ENCODE measurements at places on chromosomes 16 and 17. TPM values are rescaled to one million over a fixed set of nuclear protein-coding genes. Genes with fewer than 3 reads are reported as not detected.

DNA sequence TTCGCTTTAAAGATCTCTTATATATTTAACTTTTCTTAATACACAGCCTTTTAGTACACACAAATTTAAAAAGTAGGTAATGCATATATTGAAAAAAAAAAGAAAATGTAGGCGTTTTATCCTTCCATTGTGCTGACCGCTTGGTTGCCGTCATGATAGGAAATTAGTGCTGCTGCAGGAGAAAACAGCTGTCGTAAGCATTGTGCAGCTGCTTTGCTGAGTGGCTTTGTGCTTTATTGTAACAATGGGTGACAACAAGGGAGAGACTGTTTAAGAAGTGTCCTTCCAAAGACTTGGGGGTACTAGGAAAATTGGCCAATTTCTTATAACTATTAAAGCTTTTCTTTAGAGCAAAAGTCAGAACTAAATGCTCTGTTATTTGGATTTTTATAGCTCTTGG, 5.0 kb downstream of the HERPUD1 start:
- H3K27me3 ChIP-seq: no peaks in the 10 kb centered on the region
- peak; percentile 3 for DNase-seq
- no peak overlapping the region for H3K27ac ChIP-seq
- peaks cover 60% of the 10 kb centered on the region for H3K36me3 ChIP-seq
- peaks cover 84% of the 10 kb centered on the region for H3K4me1 ChIP-seq

GRCh38 chr17:79217473-79218135, 143.0 kb downstream of the ENGASE start:
- no peak for DNase-seq
- peaks cover 9% of the 10 kb centered on the region for H3K27me3 ChIP-seq
- H3K4me3 ChIP-seq: no peak overlapping the region
- H3K36me3 ChIP-seq: no peaks in the 10 kb centered on the region
- H3K27ac ChIP-seq: no peak overlapping the region
- H3K4me1 ChIP-seq: peaks cover 12% of the 10 kb centered on the region

- H3K4me1 ChIP-seq: peaks cover 5% of the 10 kb centered on the region
- H3K36me3 ChIP-seq: no peaks in the 10 kb centered on the region
- DNase-seq: no peak
- no peaks in the 10 kb centered on the region for H3K27me3 ChIP-seq
- peak overlapping the region; percentile 15 for H3K4me3 ChIP-seq
These were observed 10.6 kb upstream of the TMIGD1 start for GRCh38 chr17:30344283-30345088.

- H3K27ac ChIP-seq: no peak overlapping the region
- peaks cover 72% of the 10 kb centered on the region for H3K27me3 ChIP-seq
- peaks cover 69% of the 10 kb centered on the region for H3K4me1 ChIP-seq
- DNase-seq: no peak
These were observed 2.2 kb upstream of the NTN3 start for GRCh38 chr16:2468725-2469398.

DNA sequence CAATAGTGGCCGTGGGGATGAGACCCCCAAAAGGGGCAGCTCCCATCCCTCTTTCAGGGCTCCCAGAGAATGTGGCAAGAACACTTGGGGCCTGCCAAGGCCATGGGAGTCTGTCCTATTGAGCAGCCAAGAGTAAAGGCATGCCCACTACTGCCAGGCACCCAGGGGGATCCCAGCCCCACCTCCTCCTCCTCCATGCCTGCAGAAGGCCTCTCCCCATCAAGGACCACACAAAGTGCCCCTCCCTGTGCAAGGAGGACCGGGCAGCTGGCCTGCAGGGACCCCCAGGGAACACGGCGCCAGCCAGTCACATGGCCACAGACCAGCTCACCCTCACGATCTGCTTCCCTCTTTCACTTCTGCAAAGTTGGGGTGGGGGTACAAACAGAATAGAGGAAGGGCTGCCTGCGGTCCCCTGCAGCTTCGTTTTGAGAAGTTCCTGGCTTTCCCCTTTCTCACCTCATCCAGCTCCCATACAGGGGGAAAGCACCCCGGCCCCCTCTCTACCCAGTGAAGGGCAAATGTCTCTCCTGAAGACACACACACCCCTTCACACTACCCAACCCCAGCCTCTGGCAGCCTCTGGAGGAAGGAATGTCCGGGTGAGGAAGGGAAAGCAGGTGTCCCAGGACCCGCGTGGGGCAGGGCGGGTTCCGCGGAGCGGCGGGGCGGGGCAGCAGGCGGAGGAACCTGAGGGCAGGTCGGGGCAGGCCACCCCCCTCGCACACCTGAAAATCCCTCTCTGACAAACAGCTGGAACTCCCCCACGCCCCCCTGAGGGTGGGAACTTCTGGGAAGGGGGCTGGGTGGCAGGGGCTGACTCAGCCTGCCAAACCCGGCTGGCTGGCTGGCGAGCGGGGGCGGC, 2.0 kb downstream of the PPP1R9B start:
- peak overlapping the region; percentile 97 for H3K27ac ChIP-seq
- no peaks in the 10 kb centered on the region for H3K27me3 ChIP-seq
- peaks cover 32% of the 10 kb centered on the region for H3K36me3 ChIP-seq
- DNase-seq: peak; percentile 95
- H3K4me3 ChIP-seq: peak overlapping the region; percentile 85

GRCh38 chr16:12340151-12340733, 363.7 kb downstream of the SNX29 start:
- H3K36me3 ChIP-seq: peaks cover 3% of the 10 kb centered on the region
- H3K27ac ChIP-seq: no peak overlapping the region
- no peak overlapping the region for H3K4me3 ChIP-seq

GRCh38 chr16:56999409-57000270, 10.3 kb downstream of the NLRC5 start:
- peaks cover 84% of the 10 kb centered on the region for H3K36me3 ChIP-seq
- peak; percentile 74 for DNase-seq
- peaks cover 99% of the 10 kb centered on the region for H3K4me1 ChIP-seq

DNA sequence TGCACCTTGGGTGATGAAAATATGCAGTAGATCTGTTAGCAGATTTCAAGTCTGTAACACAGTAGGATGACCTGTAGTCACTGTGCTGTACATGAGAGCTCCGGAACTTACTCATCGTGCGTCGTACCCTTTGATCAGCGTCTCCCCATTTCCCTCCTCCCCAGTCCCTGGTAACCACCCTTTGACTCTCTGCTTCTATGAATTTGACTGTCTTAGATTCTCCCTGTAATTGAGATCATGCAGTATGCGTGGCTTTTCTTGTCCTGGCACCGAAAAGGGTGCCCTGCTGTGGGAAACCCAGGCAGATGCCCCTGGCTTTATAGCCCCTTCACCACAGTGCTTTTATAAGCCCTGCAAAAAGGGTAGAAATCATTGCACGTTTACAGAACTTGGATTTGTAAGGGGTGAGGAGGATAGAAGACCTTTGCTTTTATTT, 20.5 kb downstream of the CLEC16A start:
- no peaks in the 10 kb centered on the region for H3K27me3 ChIP-seq
- H3K36me3 ChIP-seq: peaks cover 86% of the 10 kb centered on the region
- H3K27ac ChIP-seq: no peak overlapping the region
- DNase-seq: no peak
- peaks cover 4% of the 10 kb centered on the region for H3K4me1 ChIP-seq
- H3K4me3 ChIP-seq: no peak overlapping the region

DNA sequence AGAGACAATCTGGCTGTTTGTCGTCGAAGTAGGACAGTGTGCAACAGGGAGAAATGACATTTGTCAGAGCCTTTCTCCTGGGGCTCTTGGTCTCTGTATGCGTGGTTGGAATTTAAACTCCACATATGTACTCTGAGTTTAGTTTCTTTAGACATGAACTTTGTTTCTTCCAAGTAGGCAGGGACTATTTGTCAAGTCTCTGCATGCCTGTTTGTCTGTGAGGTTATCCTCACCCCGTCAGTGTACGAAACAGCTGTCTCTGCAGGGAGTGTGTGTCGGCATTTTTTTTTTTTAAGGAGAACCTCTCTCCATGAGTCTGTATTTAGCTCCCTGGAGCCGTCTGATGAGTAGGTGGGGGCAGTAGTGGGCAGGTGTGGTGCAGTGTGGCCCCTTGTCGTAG, 29.7 kb downstream of the NDEL1 start:
- no peaks in the 10 kb centered on the region for H3K27me3 ChIP-seq
- DNase-seq: no peak
- H3K27ac ChIP-seq: no peak overlapping the region

DNA sequence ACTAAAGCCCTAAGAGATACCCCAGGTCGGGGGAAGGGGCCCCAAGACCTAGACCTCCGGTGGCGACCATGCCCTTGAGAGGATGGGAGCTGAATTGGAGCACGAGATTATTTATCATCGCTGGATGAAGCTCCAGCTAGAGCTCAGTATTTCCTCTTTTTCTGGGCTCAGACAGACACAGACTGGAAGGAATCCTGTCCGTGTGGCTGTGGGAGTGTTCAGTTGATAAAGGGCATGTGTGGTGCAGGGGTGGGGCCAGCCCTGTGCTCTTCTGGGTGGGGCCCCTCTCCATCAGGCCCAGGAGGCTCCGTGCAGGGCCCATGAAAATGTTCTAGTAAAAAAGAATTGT, 6.3 kb upstream of the CBX4 start:
- peak overlapping the region; percentile 9 for H3K27ac ChIP-seq
- peaks cover 75% of the 10 kb centered on the region for H3K27me3 ChIP-seq
- DNase-seq: no peak

Gene KIF18B
- total RNA-seq: 4.5 TPM

Gene DBNDD1
- 0.66 TPM for total RNA-seq

Gene PRSS33
- total RNA-seq: not detected

DNA sequence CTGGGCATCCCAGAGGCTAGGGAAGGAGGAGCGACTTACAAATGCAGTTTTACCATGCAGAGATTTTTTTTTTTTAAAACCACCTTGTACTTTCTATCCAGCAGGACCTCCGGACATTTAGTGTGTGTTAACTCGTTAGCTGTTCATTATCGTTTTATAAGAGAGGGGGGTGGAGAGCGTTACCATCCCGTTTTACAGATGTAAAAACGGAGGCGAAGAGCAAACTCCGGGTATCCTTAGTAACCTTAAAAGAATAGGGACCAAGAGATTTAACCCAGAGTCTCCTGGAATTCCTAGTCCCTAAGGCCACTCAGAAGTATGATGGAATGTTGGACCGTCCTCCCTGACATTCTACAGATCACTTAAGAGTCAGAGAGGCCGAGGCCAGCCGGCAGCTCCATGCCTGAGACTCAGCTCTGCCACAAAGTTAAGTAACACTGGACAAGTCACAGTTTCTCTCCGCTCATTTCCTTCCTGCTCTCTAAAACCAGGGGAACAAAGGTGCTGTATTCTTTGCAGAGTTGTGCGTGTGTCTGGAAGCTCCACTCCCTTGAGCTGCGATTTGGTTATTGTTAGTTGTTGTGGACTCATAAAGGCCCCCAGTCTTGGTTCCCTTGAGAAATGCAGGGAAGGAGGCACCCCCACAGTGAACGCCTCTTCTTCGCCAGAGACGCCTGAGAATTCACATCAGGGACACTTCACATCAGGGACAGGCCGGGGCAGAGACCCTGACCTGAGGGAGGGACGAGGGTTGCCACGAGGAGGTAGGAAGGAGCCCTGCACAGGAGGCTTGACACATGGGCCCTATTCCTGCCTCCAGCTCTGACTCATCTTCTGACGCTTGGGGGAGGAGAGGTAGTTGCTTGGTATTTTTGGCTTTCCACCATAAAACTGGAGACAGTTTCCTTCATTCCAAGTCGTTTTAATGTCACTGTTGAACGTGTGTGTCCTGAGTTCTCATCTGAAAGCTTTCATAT, 1.2 kb downstream of the DUSP14 start:
- peaks cover 14% of the 10 kb centered on the region for H3K27me3 ChIP-seq
- DNase-seq: no peak
- H3K4me3 ChIP-seq: peak overlapping the region; percentile 90
- H3K4me1 ChIP-seq: peaks cover 14% of the 10 kb centered on the region
- no peaks in the 10 kb centered on the region for H3K36me3 ChIP-seq
- peak overlapping the region; percentile 82 for H3K27ac ChIP-seq

- H3K27ac ChIP-seq: peak overlapping the region; percentile 84
- H3K36me3 ChIP-seq: peaks cover 8% of the 10 kb centered on the region
- peak overlapping the region; percentile 73 for H3K4me3 ChIP-seq
- H3K27me3 ChIP-seq: peaks cover 13% of the 10 kb centered on the region
These were observed 534 bp downstream of the GPATCH8 start for GRCh38 chr17:44502598-44503146.
